Panc1 (cell line): ENCODE measurements at places on chromosomes 6 and 20. TPM values are rescaled to one million over a fixed set of nuclear protein-coding genes. Genes with fewer than 3 reads are reported as not detected.

The PRSS35 gene
- 0.10 TPM for total RNA-seq

The CALHM4 gene
- not detected for total RNA-seq

The SPEF1 gene
- total RNA-seq: 0.41 TPM

GRCh38 chr6:124723671-124724070, 238.6 kb upstream of the RNF217 start:
- DNase-seq: no peak
- no peak overlapping the region for H3K4me3 ChIP-seq
- H3K36me3 ChIP-seq: no peaks in the 10 kb centered on the region
- H3K27ac ChIP-seq: no peak overlapping the region
- H3K4me1 ChIP-seq: no peaks in the 10 kb centered on the region
- H3K27me3 ChIP-seq: no peaks in the 10 kb centered on the region

GRCh38 chr20:46523696-46524328, 10.5 kb upstream of the ZNF334 start:
- no peaks in the 10 kb centered on the region for H3K36me3 ChIP-seq
- H3K27me3 ChIP-seq: 0 out of 2 replicates have a peak, but pooled peaks cover 3% of the 10 kb centered on the region
- H3K4me1 ChIP-seq: no peaks in the 10 kb centered on the region
- no peak for DNase-seq
- H3K27ac ChIP-seq: no peak overlapping the region
- H3K4me3 ChIP-seq: no peak overlapping the region

GRCh38 chr6:99614430-99615186, 8.0 kb downstream of the PRDM13 start:
- H3K36me3 ChIP-seq: no peaks in the 10 kb centered on the region
- peaks cover 34% of the 10 kb centered on the region for H3K27me3 ChIP-seq
- no peak overlapping the region for H3K4me3 ChIP-seq
- H3K4me1 ChIP-seq: no peaks in the 10 kb centered on the region
- H3K27ac ChIP-seq: no peak overlapping the region
- DNase-seq: no peak
